ENCODE measurements at places on chromosomes 5 and 9.

DNA sequence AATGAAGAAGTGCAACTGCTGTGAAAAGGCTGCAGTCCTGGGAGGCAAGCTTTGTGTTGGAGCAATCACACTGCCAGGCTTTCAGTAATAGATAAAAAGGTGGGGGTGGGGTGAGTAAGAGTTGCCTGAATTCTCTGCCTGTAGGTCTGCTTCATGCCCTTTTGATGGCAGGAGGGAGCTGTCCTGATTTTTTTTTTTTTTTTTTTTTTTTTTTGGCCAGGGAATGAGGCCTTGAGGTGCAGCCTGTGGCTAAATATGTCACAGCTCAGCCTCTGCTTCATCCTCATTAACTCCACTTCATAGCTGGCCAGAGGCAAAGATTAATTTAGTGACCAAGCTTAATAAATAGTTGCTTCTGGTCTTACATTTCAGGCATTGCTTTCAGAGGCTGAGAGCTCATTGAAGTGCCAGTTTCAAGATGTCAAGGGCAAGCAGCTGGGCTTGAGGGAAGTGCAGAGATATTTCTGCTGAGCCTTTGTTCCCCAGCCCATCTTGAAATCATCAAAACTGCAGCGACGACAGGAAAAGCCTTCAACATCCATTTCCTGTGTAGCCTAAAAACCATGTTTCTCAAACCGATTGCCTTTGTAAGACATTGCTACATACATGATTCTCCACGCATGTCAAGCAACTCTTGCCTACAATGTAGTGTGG is 134.7 kb downstream of the MACIR start:
- DNase-seq: peak; percentile 50

GRCh38 chr5:31630931-31631330 is 8.0 kb upstream of the PDZD2 start:
- no peak for DNase-seq

GRCh38 chr9:127977009-127977883 is 3.5 kb downstream of the EEIG1 start:
- no peak for DNase-seq

DNA sequence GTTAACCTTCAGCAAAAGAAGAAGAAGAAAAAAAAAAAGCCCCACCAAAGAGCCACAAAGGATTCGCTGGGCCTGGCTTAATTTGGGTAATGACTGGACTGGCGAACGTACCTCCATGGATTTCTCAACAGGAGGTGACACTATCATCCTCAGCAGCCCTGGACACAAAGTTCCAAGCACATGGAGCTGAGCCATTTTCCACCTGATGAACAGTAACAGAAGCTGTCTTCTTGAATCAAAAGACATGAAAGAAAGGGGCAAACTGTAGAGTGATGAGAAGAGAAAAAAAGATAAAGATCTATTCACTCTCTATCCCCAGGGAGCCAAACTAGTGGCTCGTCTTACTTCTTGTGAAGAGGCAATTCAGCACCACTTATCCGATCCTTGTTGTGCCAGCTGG is 150.2 kb upstream of the TRPM3 start:
- no peak for DNase-seq

DNA sequence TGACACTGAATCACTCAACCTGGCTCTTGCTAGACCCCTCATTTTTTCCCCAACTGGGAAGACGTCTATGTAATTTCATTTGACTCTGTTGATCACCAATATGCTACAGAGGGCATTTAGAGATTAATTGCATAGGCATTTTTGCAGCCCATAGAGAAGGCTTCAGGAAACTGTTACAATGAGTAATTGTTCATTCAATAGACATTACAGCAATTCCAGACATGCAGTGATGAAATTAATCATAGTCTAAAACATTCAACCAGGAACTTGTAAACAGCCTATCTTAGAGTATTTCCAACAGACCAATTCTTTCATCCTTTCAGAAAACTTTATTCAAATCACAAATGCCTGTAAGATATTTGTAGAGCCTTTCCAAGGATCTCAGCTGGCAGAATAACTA is 122.3 kb downstream of the MARCHF11 start:
- peak; percentile 25 for DNase-seq

DNA sequence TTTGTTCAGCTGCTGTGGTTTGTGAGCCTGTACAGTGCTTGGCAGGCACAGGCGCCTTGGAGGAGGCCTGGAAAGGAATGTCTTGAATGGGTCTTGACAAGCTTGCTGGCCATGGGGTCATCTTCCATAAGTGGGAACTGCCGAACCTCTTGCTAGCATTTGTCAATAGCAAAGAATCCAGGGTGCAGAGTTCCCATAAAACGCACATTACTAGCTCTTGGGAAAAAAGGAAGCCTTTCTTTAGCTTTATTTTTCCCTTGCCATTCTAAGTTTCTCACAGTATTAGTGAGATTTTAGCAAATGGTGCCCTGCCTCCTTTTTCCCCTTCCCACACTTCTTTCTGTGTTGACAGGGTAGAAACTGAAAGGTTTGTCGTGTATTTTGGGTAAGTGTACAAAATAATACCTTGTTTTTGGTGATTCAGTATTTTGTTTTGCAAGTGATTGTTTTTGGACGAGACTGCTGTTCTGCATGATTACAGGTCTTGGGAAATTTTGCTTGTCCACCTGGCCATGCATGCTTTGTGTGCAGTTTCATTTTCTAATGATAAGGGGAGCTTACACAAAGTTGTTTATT is 82.0 kb downstream of the ADGRV1 start:
- DNase-seq: no peak

GRCh38 chr5:145931718-145932117 is 4.7 kb upstream of the SH3RF2 start:
- DNase-seq: no peak

GRCh38 chr9:133574771-133575170 is 34.4 kb downstream of the FAM163B start:
- no peak for DNase-seq

GRCh38 chr5:145463634-145464033 is 371.5 kb downstream of the PRELID2 start:
- no peak for DNase-seq

- DNase-seq: peak; percentile 62
These were observed 23.9 kb downstream of the B4GALT1 start for GRCh38 chr9:33143241-33143661.

GRCh38 chr9:122846371-122846940 is 18.1 kb upstream of the PDCL start:
- DNase-seq: no peak

GRCh38 chr9:131942146-131942720 is 137.4 kb downstream of the MED27 start:
- DNase-seq: no peak

DNA sequence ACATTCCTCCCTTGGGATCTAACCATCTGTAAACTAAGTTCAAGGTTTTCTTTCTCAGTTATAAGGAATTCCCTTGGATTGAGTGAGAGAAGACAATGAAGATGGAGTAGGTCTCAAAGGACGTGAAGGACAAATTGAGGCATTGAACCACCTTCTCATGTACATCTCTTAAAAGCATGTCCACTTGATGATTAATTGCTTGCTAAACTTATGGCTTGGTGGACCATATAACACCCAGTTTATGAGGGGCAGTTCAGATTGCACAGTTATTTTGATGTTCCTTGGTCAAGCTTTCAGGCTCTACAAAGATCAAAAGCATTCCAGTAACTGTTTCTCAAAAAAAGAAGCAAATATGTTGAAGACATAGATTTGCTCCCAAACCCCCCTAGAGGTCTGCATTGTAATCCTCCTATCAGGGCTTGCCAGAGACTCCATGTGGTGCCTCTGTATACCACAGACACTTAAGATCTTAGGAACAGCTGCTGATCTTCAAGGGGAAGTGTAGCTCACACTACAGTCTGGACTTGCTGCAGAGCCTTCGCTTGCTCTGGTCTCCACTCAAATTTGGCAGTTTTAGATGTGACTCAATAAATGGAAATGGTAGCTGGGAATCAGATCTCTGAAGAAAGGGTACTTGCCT is 56.9 kb upstream of the ALDH1A1 start:
- DNase-seq: no peak

DNA sequence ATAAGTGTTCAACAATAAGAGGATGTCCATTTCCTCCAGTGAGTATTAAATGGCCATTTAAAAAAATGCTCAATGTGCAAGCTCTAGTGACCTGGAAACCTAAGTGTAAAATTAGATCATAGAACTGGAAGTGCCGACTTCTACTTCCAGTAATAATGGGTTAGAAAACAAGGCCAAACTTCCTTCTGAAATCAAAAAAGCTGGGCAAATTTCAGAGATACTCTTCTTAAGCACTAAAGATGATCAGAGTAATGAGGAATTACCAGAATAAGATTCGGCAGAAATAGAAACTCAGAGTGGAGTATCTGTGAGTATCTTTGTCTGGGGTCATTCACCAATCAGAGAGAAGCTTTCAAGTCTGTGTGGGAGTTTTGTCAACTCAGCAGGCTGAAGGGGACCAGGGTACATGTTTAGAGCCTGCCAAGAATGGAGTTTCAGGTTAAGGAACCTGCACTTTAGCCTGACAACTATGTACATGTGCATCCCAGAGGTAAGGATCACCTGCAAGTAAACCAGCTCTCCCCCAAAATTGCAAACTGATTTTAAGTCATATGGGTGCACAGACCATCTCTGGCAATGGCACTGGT is 17.1 kb downstream of the FCN2 start:
- DNase-seq: no peak

DNA sequence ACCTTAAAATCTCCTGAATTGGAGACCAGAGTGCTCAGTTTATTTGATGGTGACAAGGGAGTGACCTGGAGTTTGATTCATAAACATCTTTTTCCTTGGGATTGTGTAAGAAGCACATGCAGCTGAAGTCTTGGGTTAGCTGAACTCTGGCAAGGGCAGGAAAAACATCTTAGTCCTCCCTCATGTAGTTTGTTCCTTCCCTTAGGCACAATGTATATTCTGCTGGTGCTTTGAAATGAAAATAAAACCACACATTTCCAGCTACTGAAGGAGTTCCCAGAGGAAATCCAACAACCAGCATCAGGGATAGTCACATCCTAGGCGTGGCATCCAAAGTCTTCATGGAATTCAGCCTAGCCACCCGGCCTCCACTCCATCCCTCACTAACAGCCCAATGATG is 95.2 kb upstream of the PAPPA start:
- DNase-seq: no peak

DNA sequence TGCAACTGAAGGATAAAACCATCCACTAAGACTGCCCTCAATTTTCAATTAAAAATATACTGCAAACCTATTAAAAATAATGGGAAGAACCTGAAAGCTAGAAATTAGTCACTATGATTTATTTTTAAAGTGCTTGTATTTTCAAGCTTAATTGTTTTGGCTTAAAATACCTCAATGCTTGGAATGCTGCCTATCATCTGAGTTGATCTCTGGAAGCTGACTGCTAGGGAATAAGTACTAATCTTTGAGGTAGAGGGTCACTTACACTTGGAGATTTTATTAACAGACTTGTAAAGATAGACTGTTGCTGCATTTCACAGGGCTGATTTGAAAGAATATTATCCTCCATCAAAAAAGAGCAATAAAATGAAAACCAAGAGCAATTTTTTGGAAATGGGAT is 6.2 kb downstream of the PCSK1 start:
- DNase-seq: no peak

DNA sequence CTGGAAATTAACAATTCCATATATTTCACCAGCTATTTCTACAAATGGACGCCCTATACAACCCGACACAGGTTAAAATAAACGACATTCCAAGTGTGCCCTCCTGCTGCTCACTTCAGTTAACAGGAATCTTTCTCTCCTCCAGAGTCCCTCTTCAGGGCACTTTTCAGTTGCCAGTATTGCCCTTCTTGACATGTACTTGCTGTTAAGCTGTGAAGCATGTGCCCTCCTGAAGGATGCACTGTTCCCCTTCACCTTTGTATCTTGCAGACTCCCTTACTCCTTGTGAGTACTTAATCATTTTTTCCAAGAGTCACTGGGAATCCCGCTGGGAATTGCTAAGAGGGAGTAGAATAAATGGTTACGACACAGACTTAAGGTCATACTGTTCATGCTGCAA is 364.1 kb downstream of the CTNND2 start:
- no peak for DNase-seq

- no peak for DNase-seq
These were observed 96.1 kb upstream of the IER5L start for GRCh38 chr9:129273941-129274684.

DNA sequence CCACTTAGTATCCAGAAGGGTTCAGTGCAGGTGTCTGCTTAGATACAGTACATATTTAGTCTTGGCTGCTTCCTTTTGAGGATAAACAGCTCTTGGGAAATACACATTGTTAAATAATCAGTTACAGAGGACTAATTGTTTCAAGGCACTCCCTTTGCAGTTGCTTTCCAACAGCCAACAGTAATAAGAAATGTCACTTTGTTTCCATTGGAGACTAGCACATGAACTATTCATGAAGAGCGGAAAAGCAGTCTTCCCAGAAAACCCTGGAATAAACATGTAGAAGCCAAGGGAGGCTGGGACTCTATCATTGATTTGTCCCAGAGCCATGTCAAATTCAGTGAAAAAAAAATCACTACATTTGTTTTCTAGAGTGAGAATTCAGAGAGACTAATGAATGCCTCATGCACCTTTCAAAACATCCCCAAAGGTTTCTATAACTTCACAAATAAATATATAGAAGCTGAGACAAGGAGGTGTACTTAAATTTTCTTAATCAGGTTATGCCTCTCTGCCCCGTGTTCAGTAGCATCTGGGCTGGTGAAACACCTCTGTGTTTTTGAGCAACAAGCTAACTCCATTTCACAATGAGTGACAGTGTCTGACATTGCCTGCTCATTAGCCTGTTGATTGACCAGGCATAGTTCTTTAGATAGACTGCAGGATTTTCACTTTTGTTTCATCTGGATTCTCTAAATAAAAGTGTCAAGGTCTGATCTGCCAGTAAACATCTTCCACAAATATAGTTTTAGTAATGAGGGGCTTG is 271.5 kb downstream of the ARRDC3 start:
- no peak for DNase-seq

DNA sequence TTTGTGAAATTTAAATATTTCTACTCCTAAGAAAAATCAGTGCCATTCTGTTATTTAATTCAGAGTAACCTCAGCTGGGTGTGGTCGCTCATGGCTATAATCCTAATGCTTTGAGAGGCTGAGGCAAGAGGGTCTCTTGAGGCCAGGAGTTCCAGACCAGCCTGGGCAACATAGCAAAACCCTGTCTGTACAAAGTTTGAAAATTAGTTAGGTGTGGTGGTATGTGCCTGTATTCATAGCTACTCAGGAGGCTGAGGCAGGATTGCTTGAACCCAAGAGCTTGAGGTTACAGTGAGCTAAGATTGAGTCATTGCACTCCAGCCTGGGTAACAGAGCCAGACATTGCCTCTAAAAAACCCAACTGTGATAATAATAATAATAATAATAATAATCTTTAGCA is 44.8 kb upstream of the CNTLN start:
- no peak for DNase-seq
